NCI-H2081 treated with DMSO at 0.1 percent for 48 hours (cell line): ENCODE measurements at places on chromosomes 7 and 10.

DNA sequence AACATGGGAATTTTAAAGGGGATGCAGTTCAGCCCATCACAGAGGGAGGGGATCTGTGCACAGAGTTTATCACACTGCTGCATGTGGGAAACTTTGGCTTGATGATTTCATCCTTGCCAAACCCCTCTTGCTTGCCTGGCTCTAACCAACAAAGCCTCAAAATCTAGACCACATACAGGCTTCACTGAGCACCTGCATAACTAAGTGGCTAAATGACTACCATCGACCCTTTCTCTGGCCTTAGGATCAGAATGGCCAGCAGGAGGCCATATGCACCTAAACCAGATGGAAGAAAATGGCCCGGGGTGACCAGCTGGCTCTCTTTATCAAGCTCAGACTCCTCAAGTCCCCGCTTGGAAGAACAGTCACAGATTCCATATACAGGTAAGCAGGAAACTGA is 15.6 kb upstream of the ZNF25 start:
- DNase-seq, result no peak

- no peak for DNase-seq
These were observed 12.0 kb upstream of the PRKCQ start for GRCh38 chr10:6592080-6592479.

DNA sequence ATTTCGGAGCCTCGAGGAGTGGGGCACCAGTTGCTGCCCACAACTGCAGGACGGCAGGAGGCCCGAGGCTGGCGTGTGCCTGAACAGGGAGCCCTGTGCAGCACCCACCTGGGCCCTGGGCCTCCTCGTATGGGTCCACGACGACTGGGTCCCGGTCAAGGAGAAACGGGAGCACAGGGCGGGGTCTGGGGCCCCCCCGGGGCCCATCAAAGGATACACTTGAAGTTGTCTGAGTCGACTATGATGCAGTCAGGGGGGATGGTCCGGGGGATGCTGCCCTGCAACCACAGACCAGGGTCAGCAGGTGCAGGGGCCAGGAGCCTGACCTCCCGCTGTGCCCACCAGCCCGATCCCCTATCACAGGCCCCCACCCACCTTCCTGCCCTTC is 28.5 kb upstream of the NKX6-2 start:
- DNase-seq, result no peak

- DNase-seq, result no peak
These were observed 821.0 kb upstream of the IGFBP3 start for GRCh38 chr7:46741938-46742540.

- no peak for DNase-seq
These were observed 242.3 kb upstream of the SP8 start for GRCh38 chr7:21029006-21029405.

GRCh38 chr10:50991456-50992355 is 82.6 kb upstream of the PRKG1 start:
- DNase-seq, result no peak

DNA sequence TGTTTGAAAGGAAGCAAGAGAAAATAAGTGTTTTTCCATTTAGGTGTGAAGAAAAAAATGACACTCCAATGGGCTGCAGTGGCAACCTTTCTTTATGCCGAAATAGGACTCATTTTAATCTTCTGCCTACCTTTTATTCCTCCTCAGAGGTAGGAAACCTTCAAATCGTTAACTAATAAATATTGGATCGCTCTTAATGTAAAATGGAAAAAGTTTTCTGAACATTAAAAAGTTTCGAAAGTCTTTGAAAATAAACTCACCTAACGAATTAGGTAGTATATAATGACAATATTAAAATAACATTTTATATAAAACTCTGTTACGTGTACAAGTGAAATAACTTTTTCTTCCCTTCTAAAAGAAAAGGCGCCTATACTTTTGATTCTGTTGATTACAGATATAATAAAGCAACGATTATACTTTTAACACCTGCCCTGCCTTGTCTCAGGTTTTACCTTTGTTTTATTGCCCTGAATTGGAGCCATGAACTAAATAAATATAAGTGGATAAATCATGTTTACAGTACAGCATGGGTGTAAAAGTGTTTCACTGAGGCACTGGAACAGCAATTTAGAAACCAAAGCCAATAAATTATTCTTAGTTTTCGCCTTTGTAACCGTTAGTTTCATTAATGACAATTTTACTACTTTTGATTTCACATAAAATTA is 804 bp downstream of the BCAP29 start:
- DNase-seq, result no peak

- no peak for DNase-seq
These were observed 13.1 kb upstream of the SGMS1 start for GRCh38 chr10:50636618-50637579.

DNA sequence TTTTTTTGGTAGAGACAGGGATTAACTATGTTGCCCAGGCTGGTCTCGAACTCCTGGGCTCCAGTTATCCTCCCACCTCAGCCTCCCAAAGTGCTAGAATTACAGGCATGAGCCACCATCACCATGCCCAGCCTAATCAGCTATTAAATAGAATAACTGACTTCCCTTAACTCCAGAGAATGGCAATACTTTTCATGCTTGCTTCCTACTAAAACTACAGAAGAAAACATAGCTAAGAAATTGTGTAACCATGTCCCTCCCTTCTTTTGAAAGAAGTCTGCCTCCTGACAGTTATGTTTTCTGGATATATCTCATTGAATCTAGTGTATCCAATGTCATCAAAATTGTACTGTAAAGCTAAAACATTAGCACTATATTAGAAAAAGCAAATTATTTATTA is 95.6 kb downstream of the KMT2C start:
- DNase-seq, result no peak

- no peak for DNase-seq
These were observed 150.4 kb upstream of the NEBL start for GRCh38 chr10:21047511-21047910.

GRCh38 chr10:131290781-131291180 is 20.7 kb downstream of the TCERG1L start:
- DNase-seq, result no peak

- DNase-seq, result no peak
These were observed 11.5 kb downstream of the LIPJ start for GRCh38 chr10:88598055-88598454.

DNA sequence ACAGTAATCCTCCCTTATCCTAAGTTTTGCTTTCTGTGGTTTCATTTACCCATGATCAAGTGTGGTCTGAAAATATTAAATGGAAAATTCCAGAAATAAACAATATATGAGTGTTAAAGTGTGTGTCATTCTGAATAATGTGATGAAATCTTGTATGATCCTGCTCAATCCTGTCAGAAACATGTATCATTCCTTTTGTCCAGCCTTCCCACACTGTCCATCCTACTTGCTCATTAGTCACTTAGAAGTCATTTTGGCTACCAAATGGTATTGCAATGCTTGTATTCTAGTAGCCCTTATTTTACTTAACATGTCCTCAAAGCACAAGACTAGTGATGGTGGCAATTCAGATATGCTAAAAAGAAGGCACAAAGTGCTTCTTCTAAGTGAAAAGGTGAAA is 1211.2 kb upstream of the SORCS1 start:
- no peak for DNase-seq

- DNase-seq, result no peak
These were observed 19.5 kb downstream of the LMOD2 start for GRCh38 chr7:123675181-123675473.

GRCh38 chr10:75852851-75853484 is 421.5 kb downstream of the LRMDA start:
- DNase-seq, result no peak

GRCh38 chr10:123573236-123574108 is 92.7 kb upstream of the GPR26 start:
- no peak for DNase-seq
